ENCODE measurements at places on chromosomes 6 and 20.

- no peak for DNase-seq
These were observed 2.9 kb downstream of the GID8 start for GRCh38 chr20:62940875-62941274.

- no peak for DNase-seq
These were observed 155.1 kb downstream of the SLC16A10 start for GRCh38 chr6:111242452-111242851.

GRCh38 chr6:86859513-86859912 is 77.8 kb upstream of the HTR1E start:
- no peak for DNase-seq

DNA sequence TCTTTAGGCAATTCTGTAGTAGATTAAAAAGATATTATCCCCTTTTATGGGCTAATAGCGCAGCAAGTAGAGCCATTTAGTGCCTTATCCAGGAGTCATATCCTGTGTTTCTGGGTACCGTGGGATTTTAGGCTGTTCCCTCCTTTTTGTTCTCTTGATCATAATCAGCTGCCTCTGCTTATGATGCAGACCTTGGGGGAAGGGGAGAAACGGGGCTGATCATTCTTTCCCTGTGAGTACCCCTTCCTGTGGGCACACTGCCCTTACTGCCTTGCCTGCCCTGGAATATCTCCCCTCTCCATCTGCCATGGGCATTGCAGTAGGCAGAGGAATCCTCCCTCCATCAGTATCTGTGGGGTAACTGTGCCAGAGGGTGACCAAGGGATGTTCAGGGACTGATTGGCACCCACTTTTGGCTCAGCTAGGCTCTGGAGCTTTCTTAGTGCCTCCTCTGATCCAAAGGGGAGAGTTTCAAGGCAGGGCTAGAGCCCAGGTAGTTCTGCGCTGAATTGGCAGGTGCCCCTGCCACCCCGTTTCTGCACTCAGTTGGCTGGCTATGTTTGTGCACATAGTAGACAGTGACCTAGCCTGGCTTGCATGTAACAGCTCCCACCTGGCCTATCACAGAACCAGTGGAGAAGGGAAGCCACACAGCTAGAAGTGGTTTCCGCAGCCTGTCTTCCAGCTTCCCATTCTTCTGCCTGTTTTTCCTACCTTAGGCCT is 103.3 kb downstream of the FIG4 start:
- no peak for DNase-seq

DNA sequence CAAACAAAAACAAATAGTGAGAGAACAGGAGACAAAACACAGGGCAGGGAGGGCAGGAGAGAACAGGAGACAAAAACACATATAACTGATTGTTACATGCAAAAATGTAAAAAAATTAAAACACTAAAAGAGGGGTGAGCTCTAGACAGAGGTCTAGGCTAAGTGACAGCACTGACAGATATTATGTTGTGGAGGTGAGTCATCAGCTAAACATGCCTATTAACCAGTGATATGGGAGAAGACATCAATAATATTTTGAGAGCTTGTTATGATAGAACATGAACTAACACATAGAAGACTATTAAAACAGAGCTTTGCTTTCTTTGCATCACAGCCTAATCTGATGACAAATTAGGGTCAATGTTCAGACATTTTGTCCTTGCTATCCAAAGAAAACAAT is 972.7 kb downstream of the PRIM2 start:
- no peak for DNase-seq

GRCh38 chr6:46234156-46234556 is 63.4 kb upstream of the ENPP5 start:
- DNase-seq, result no peak

- DNase-seq, result no peak
These were observed 248.8 kb upstream of the MAP3K7 start for GRCh38 chr6:90835596-90836212.

- no peak for DNase-seq
These were observed 228.4 kb downstream of the LRFN2 start for GRCh38 chr6:40358473-40359460.

- DNase-seq, result no peak
These were observed 263.9 kb upstream of the NT5E start for GRCh38 chr6:85185977-85186376.

- DNase-seq, result no peak
These were observed 118.2 kb upstream of the PRSS16 start for GRCh38 chr6:27129095-27129815.

DNA sequence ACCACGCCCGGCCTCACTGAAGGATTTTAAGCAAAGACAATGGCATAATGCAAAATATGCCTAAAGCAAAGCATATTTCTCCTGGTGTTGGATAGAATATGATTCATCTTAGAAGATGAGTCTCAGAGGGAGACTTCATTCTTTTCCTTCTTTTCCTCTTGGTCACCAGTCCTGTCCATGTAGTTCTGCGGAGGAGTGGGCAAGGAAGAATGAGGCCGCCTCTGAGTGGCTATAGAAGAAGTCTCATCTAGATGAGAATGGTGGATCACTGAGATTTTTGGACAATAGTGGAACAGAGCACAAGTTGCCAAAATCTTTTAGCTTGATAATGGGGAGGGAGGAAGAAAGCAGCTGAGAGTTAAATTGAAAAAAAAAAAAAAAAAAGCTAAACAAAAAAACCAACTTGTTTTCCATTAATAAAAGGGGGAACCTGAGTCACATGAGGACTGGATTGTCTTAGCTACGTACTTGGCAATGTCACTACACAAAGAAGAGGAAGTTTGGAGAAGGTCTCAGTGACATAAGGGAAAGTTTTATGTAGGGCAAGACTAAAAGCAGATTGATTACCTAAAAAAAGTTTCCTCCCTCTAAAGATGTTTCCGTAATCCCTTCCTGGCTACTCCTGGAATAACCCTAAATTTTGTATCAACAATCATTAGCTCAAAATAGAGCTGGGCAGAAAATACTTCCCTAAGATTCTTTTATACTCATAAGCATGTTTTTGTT is 6.0 kb downstream of the CD83 start:
- DNase-seq, result no peak

- DNase-seq, result no peak
These were observed 149.3 kb downstream of the CFAP61 start for GRCh38 chr20:20201639-20202038.

GRCh38 chr6:105428342-105428957 is 25.6 kb upstream of the PREP start:
- DNase-seq, result no peak

GRCh38 chr6:1865585-1865984 is 255.9 kb downstream of the FOXC1 start:
- DNase-seq, result no peak

GRCh38 chr20:44610313-44610962 is 28.1 kb downstream of the PKIG start:
- DNase-seq, result peak; percentile 4

- no peak for DNase-seq
These were observed 10.0 kb downstream of the CITED2 start for GRCh38 chr6:139364302-139364981.

- DNase-seq, result no peak
These were observed 128.3 kb upstream of the MAP3K7 start for GRCh38 chr6:90715093-90715655.

DNA sequence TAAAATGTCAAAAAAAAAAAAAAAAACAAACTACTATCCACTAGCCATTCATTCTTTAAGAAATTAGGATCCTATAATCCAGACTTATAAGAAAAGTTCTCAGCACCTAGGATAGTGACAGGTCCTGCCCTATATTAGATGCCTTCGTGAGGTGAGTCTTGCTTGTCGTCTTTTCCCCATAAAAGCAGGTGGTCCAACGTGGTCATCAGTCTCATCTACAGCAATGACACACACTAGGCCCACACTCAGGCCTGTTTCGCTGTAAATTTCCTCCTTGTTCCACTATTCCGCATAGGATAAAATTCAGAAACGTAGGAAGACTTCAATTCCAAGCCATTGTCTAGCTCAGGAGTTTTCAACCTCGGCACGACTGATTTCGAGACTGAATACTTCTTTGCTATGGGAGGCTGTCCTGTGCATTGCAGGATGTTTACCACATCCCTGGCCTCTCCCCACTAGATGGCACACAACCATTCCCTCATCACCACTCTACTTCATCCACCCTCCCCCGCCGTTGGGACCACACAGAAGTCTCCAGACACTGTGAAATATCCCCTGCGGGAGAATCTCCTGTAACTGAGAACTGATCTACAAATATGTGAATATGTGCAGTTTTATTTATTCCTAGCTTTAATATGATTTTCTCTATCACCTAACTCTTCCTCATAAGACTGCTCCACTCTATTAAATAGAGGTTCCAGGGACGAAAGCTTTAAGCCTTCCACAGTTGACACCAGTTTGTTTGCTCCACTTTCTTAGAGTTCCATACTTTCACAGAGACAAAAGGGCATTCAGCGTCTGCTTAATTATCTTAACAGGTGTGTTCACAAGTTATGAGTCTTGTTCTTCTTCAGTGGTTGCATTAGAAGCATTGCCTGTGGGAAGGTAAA is 346.3 kb downstream of the BMP2 start:
- DNase-seq, result no peak

- no peak for DNase-seq
These were observed 37.3 kb downstream of the TFEB start for GRCh38 chr6:41697861-41698781.

- no peak for DNase-seq
These were observed 44.4 kb downstream of the FYN start for GRCh38 chr6:111828809-111829208.

DNA sequence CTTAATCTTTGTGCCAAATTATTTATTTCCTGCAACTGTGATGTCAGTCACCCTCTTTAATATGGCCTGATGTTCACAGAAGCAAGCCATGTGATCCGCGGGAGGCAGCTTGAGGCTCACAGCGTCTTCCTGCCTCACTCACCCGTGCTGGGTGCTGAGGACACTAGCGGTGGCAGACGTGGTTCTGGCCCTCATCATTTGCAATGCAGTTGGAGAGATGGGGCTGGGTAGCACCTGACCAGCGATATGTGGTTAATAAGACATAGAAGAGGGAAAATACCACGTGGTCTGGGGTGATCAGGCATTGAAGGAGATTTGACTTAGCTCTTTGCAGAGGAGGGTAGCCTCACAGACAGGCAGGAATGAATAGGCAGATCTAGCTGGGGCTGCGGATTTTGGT is 264.7 kb downstream of the TMEM242 start:
- no peak for DNase-seq

GRCh38 chr6:168371981-168372711 is 52.6 kb upstream of the DACT2 start:
- DNase-seq, result no peak

DNA sequence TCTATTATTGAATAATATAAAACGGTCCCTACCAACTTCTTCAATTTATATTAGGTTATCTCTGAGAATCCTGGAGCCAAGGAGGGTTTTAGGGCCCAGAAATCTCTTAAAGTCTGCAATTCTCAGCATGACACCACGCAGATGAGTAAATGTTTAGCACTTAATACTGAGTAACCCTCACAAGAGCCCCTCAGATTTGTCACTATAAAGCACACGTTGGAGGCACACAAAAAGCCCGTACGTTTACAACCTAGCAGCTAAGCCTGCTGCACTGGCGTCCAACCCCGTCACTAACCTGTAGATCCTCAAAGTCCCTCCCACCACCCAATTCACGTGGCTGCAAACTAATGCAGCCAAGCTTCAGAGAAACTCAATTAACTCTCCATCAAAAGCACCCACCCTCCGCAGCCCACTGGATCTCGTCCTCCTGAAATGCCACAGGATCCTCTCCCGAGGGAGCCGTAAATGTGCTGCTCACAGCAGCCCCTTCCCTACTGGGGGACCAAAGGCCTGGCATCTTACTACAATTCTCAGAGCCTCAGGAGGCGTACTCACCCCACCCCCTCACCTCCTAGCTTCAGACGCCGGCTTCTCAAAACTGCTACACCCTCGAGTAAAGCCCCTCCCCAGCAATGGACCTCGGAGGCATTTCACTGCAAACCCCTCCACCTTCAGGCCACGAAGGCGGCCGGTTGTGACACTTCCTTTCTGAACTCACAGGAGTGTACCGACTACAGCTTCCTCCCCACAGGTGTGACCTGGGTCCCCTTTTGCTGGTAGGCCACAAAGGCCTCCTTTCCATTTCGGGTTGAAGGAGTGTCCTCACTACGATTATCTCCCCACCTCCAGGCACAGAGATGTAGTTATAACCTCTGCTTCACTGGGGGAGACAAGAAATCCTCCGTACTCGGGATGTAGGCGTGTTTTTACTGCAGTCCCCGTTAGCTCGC is 909 bp downstream of the CPNE1 start:
- peak; percentile 55 for DNase-seq

DNA sequence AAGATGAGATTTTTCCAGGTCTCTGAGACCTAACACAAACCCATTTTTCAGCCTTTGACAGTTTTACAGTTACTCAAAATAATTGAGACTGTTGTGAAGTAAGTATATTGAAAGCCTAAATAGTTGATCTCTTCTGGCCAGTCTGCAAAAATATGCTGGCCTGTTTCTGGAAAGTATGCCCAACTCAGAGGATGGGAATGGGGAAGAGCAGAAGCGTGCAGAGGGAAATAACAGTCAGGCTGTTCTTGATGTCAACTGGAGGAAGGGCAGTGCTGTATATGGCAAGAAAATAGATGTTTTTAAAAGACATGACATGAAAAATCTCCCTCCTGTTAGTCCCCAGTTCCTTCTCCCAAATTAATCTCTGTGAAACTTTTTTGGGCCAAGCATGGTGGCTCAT is 3.8 kb downstream of the GID8 start:
- no peak for DNase-seq

DNA sequence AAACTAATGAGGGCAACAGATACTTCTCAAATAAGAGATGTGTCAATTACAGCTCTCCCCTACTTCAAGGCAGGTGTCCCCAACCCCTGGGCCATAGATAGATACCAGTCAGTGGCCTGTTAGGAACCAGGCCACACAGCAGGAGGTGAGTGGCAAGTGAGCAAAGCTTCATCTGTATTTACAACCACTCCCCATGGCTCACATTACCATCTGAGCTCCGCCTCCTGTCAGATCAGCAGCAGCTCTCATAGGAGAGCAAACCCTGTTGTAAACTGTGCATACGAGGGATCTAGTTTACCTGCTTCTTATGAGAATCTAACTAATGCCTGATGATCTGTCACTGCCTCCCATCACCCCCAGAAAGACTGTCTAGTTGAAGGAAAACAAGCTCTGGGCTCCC is 422.1 kb downstream of the GJA1 start:
- DNase-seq, result no peak

- DNase-seq, result no peak
These were observed 37.6 kb downstream of the NKAIN2 start for GRCh38 chr6:123841067-123841896.

GRCh38 chr20:61976644-61977418 is 88.8 kb downstream of the TAF4 start:
- no peak for DNase-seq

DNA sequence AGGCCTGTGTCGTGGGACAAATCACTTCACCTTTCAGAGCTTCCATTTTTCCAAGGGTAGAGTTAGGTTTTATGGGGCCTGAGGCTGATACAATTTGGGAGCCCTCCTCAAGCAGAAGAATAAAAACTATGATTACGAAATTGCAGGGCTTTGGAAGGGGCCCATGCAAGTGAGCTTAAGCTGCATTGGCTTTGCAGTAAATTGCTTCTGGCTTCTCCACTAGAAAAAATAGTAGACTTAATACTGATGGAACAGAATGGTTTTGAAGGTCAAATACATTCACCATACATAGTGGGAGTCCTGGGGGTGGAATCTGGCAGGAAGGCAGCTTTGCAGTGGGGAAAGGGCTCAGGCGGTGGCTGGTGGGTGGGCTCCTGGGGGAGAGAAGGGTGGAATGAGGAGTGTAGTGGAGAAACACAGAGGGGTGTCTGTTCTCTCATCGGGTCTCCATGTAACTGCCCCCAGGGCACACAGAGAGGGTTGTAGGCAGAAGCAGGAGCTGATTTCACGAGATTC is 55.9 kb upstream of the RNF24 start:
- DNase-seq, result no peak
